ENCODE measurements at places on chromosomes 6 and 20. TPM values are rescaled to one million over a fixed set of nuclear protein-coding genes. Genes with fewer than 3 reads are reported as not detected.

DNA sequence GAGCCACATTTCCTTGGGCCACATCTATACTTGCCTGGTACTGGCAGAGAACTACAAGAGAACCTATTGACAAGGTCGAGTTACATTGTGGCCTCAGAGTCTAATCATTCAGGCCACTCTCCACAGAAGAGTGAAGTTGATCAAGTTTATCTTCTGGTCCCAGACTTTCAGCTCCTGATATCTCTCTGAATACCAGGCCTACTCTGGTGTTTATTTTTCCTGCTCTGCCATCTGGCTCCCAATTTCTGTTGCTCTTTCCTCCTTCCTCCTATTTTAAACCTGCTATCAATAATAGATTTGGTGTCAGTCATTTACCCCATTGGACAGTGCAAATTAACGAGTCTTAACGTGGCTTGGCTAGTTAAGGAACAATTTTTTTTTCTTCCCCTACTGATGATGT, 46.6 kb downstream of the SCGN start:
- no peak for DNase-seq

DNA sequence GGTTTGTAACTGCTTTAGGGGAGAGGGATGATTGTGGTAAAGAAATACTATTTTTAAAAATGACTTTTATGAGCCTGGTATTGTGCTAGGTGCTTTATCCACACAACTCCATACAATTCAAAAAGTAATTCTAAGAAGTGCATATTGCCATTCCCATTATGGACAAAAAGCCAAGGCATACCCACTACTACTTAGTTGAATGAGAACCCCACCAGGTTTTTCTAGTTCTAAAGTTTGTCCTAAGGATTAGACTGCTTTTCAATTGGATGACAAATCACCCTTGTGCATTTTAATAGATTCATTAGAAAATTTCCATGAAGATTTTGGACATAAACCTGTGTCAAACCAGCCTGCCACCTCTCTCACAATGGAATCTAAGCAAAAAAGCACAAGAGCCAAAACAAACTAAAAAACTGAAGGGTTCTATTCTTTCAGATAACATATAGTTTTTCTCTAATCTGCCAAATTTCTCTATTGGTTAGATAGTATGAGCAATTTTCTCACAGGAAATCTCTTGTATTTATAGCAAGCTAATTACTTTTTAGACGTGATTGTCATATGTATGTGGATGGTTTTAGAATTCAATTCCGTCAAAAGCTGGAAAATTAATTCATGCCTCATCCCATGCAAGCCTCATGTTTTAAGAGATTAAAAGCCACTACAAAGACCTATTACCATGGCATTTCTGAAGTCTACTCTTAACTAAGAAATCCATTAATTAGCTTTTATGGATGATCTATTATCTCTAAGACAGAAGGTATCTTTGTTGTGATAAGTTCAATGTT, 325.5 kb downstream of the RNGTT start:
- no peak for DNase-seq

DNA sequence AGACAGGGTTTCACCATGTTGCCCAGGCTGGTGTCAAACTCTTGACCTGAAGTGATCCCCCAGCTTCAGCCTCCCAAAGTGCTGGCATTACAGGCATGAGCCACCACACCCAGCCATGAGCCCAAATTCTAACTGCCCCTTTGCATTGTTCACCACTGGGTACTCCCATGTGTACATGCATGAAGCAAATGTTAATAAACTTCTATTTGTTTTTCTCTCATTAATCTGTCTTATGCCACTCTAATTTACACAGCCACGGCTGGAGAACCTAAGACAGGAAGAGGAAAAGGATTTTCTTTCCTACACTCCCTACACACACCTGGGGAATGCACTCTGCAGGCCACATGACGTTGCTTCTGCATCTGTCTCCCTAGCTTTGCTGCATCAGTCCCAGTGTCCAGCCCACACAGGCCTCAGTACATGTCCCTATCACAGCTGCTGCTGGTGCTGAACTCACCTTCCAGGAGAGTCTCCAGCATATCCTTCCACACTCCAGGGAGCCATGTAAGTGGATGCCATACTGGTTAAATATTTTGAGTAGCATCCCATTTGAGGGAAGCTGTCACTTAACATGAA, 13.3 kb downstream of the OR2H2 start:
- no peak for DNase-seq

DNA sequence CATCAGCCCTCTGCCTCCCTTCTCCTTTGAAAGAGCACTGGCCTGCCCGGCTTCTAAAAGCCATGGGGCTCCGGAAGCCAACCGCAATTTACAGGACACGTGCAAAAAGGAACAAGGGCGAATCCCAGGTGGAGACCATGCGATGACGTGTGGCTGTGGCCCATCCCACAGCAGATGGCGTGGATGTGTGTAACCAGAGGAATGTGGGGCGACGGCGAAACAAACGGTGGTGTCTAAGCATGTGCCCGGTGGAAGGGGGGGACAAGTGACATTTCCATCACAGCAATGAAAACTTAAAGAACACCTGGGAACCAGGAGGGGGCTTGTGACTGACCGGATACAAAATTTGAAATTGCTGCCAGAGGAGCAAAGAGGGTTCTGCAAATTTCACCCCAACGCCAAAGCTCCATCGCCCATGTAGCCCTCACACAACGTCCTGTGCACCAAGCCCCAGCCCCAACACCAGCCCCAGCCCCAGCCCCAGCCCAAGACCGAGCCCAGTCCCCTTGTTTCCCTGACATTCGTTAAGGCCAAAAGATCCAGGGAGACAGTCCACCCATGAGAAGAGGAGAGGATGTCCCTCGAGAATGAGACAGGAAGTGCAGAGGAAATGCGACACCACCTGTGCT, 159.7 kb upstream of the ZNF337 start:
- DNase-seq, result no peak

GRCh38 chr6:33607126-33607783, 13.9 kb upstream of the ITPR3 start:
- no peak for DNase-seq

DNA sequence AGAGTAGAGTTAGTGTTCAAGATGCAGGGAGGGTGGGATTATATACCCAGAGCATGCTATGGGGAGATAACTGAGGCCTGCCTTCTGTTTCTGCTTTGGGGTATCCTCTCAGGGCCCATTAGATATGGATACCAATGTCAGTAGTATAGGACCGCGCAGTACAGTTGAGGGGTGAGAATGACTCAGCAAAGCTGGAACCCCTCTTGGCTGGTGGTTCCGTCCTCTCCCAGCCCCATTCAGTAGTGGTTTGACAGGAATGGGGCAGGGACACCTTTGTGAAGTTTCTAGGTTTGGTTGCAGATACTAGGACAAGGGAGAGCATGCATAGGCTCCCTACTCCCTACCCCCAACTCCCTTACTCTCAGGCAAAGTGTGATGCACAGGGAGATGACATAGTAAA, 47.8 kb downstream of the EIF2S2 start:
- DNase-seq, result no peak

The KHDC1 gene
- polyA plus RNA-seq, result 12.3 TPM
